Right lobe of liver (tissue), 6 donors: ENCODE measurements at places on chromosomes 7 and 10.

DNA sequence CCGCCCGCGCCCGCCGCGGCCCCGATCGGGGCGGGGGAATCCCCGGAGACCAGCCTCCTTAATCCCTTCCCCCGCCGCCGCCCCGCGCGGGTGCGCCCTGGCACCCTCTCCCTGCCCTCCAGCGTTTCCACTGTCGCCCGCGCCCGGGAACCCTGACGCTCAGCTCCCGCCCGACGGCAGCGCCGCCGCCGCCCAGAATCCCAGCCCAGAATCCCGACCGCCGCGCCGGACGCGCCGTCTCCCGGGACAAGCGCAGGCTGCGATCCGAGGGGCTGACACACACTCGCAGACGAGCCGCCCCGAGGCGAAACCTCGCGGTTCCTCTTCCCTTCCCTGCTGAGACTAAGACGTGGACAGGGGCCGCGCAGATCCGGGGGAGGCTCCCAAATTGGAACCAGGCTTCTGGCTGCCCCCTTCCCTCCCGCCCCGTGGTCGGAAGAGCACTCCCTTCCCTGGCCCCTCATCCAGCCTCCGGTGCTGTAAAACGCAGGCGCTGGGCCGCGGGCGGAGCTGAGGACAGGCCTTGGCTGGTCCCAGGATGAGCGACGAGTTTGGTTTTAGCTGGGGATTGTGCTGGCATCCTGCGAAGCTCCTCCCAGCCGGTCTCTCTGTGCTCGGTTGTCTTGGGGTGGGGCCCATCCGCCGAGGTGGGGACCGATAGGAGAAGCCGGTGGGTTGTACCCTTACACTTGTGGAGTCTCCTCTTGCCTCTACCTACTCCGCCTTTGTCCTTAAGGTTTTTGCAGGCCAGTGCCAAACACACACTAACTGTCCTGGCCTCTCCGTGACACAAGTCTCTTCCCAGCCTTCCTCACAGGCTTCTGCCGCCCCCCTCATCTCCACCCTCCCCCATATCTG, 1.1 kb downstream of the MARVELD1 start:
- peak overlapping the region; percentile 42 for H3K27ac ChIP-seq
- peaks cover 15% of the 10 kb centered on the region for H3K4me1 ChIP-seq
- H3K27me3 ChIP-seq, result no peaks in the 10 kb centered on the region
- peak; percentile 55 for DNase-seq
- H3K4me3 ChIP-seq, result peak overlapping the region; percentile 51

- DNase-seq, result peak; percentile 32
- no peak overlapping the region for H3K27ac ChIP-seq
- no peak overlapping the region for H3K4me3 ChIP-seq
- H3K4me1 ChIP-seq, result no peaks in the 10 kb centered on the region
Measured at GRCh38 chr10:49277973-49278372, 21.0 kb upstream of the C10orf71 start.

GRCh38 chr7:115477193-115477651, 553.3 kb downstream of the TFEC start:
- H3K27me3 ChIP-seq, result peaks cover 10% of the 10 kb centered on the region
- H3K4me3 ChIP-seq, result no peak overlapping the region
- H3K4me1 ChIP-seq, result no peaks in the 10 kb centered on the region
- no peak overlapping the region for H3K27ac ChIP-seq
- no peaks in the 10 kb centered on the region for H3K36me3 ChIP-seq

DNA sequence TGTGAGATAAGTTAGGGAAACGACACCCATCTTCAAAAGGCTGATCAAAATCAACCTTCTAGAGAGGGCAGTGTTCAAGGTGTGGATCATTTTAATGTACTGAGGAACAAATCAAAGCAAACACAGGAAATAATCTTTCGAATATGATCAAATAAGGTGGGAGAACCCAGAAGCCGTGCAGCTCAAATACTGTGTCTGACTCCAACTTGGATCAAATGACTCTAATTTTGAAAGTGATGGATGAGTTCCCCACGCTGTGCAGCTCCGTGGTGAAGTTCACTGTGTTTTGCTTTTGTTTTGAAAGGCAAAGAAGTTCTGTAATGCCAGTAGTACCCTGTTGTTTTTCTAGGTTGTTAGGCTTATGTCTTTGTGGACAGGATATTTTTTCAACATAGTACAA, 250.9 kb downstream of the SFMBT2 start:
- no peak overlapping the region for H3K27ac ChIP-seq
- no peaks in the 10 kb centered on the region for H3K36me3 ChIP-seq
- no peak overlapping the region for H3K4me3 ChIP-seq
- H3K4me1 ChIP-seq, result no peaks in the 10 kb centered on the region

DNA sequence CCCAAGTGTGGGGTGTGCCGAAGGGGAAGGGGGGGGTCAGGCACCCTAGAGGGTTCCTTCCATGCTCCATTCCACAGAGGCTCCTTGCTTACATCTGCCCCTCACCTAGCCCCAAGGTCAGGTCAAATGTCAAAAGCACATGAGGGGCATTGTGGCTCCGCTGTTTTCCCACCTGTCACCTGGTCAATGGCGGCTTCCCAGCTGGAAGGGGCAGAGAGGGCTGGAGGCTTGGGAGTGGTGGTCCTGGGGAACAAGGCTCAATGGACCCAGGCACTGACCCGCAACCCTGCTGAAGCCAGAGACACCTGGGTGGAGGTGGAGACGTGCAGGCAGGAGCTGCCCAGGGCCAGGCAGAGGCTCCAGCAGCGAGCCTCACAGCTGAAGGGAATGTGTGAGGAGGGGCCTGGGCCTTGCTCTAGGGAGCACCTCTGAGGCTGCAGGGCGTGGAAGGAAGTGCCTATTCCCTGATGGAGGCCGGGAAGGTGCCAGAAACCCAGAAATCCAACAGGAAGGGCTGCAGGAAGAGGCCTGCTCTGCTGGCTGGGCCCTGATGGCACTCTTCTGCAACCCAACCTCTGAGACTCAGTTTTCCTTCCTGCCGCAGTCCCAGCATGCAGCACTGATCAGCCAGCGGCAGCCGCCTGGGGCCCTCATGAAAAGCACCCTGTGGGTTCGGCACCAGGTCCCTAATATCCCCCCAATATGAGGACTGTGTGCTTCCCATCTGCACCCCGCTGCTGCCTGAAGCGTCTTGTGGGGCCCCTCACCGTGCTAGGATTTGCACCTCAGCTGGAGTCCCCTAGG, 16.0 kb downstream of the RASGEF1A start:
- H3K27me3 ChIP-seq, result no peaks in the 10 kb centered on the region
- DNase-seq, result peak; percentile 28

DNA sequence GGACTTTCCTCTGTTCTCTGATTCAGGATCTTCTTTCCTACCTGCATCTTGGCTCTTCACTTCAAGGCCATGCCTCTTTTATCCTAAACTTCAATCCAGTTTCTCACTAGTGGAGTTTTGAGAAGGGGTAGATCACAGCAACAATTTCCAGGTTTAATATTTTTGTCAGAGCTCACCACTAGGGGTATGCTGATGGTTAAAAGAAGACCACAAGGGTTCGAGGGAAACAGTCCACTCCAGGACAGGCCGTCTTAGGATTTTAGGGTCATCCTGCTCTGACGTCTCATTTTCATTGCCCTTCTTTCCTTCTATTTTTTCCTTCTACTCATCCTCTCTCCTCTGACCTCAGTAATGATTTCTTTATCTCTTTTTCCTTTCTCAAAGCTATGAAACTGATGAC, 11.3 kb downstream of the STAG3 start:
- no peaks in the 10 kb centered on the region for H3K27me3 ChIP-seq
- no peak for DNase-seq
- no peak overlapping the region for H3K27ac ChIP-seq
- H3K36me3 ChIP-seq, result no peaks in the 10 kb centered on the region
- no peak overlapping the region for H3K4me3 ChIP-seq

DNA sequence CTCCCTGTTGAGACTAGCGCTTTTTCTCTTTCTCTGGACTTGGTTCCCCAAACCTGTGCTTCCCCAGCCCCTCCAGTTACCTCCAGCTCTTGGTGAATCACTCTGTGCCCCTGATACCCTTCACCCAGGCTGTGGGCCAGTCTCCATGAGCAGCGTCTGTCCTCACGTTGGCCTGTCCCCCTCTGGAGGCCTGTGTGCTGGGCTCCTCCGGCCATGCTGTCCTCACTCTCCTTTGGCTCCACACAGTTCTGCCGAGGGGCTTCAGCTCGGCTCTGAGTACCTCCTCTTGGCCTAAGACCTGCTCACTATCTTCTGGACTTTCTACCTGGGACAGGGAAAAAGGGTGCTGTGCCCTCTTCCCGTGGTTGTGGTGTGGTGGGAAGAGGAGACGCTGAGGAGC, 140.2 kb upstream of the TNS3 start:
- DNase-seq, result no peak
- H3K27me3 ChIP-seq, result no peaks in the 10 kb centered on the region
- H3K36me3 ChIP-seq, result no peaks in the 10 kb centered on the region
- no peak overlapping the region for H3K4me3 ChIP-seq
- no peaks in the 10 kb centered on the region for H3K4me1 ChIP-seq
- H3K27ac ChIP-seq, result no peak overlapping the region

GRCh38 chr10:121942749-121943416, 15.1 kb upstream of the ATE1 start:
- H3K4me1 ChIP-seq, result no peaks in the 10 kb centered on the region
- H3K36me3 ChIP-seq, result no peaks in the 10 kb centered on the region
- no peaks in the 10 kb centered on the region for H3K27me3 ChIP-seq
- no peak for DNase-seq

GRCh38 chr10:96482815-96483588, 30.7 kb downstream of the TLL2 start:
- no peak for DNase-seq
- no peaks in the 10 kb centered on the region for H3K27me3 ChIP-seq
- H3K4me3 ChIP-seq, result no peak overlapping the region
- no peaks in the 10 kb centered on the region for H3K36me3 ChIP-seq
